Bronchial epithelial cell (primary cell): ENCODE measurements at places on chromosomes 4 and X. TPM values are rescaled to one million over a fixed set of nuclear protein-coding genes. Genes with fewer than 3 reads are reported as not detected.
A peak's percentile ranks its signal among the peaks of the same experiment; 100 is the strongest.

- DNase-seq = peak; percentile 94
Observed at GRCh38 chr4:119025916-119026661, 109.5 kb upstream of the MYOZ2 start.

DNA sequence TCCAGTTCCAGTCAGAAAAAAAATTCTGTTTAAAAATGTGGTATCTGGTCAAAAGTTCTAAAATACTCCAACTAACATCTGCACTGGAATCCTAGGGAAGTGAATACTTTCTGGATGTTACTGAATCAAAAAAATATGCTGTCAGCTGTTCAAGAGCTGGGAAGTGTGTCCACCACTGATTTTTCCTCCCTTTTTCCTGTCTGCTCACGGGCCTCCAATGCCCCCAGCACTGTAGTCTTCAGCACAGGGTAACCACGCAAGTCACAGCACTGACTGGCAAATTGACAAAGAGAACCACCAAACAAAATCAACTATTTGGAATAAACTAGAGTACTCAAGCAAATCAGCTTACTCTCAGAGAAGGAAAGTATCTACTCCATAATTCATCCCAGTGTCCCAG is 9.9 kb downstream of the VEGFC start:
- DNase-seq = no peak

- DNase-seq = no peak
Observed at GRCh38 chr4:171644430-171645057, 168.7 kb upstream of the GALNTL6 start.

DNA sequence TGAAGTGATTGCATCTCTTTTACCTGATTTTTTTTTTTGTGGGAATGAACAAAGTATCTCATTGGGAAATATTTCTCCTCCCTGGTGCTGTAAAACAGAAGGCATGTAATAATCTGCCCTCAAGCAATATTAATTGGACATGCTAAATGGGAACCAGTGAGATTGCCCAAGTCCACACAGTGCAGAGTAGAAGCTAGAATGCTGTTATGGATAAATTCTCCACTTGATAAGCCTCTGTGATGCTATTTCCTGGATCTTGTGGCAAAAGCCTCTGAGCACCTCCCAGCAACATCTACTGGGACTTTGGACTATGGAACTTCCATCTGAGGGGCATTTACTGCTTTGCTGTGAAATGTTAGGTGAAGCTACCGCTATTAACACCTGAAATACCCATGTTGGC is 46.9 kb upstream of the YTHDC1 start:
- peak; percentile 25 for DNase-seq

DNA sequence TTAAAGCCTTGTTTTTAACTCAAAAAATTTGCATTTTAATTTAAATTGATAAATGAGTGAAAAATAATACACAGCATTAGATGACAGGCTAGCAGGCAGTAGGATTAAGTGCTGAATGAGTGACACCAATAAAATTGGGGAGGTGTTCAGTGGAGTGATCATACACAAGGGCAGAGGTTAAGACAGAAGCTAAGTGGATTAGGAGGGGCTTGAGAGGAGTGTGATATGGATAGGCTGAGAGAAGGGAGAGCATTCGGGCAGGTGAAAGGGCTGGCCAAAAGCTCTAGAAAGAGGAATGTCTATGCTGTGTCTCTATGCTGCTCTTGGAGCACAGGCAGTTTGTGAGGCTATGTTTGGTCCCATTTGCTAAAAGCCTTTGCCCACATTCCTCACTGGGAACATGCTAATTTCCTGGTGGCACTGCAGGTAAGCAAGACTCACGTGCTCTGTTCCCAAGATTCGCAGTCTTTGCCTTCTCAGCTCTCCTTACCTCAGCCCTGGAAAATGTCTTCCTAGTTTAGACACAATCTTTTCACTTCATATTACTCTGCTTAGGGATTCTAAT is 52.8 kb upstream of the CCSER1 start:
- DNase-seq = no peak

GRCh38 chrX:129678614-129679195 is 23.9 kb upstream of the APLN start:
- no peak for DNase-seq

DNA sequence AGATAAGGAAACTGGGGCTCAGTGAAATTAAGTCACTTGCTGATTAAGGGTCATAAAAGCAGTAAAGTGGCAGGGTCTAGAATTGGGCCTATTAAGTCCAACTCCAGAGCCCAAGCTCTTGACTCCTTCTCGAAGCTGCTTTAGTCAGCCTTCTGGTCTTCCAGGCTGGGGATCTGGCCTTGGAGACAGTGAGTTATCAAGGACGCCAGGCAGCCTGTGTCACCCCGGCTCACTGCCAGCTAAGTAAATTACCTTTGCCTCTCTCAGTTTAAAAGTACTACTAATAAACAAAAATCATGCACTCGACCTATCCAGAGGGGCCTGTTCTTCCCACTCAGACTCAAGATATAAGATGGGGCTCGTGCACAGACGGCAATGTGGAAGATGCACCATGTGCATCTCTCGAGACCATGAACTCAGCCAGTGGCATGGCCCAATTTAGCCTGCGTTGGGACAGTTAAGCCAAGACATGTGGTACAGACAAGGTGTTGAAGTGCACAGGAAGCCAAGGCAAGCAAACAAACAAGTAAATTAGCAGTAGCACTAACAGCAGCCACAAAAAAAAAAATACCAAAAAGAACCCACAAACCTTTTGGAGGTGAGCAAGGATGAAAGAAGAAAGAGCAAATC is 62.0 kb upstream of the MAP3K15 start:
- DNase-seq = no peak

DNA sequence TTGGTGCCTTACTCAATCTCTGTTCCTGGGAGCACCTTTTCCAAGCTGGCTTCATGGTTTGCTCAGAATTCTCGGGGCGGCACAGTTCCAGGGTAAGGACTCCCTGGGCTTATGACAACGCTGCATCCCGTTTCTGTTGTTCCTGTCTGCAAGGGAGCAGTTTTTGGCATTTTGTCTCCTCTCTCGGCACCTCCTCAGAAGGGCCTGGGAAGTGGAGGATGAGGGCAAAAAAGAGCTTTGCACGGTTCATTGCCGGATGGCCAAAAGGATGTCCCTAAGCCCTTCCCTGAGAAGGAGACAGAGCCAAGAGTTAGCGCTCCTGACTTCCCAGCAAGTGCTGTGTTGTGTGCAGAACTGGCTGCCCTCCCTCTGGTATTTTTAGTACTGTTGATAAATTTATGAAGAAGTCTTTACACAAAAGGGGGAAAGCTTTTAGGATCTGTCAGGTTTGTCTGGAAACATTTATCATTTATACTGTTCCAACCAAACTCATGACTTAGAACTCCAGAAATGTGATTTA is 13.4 kb downstream of the SRD5A3 start:
- DNase-seq = no peak

DNA sequence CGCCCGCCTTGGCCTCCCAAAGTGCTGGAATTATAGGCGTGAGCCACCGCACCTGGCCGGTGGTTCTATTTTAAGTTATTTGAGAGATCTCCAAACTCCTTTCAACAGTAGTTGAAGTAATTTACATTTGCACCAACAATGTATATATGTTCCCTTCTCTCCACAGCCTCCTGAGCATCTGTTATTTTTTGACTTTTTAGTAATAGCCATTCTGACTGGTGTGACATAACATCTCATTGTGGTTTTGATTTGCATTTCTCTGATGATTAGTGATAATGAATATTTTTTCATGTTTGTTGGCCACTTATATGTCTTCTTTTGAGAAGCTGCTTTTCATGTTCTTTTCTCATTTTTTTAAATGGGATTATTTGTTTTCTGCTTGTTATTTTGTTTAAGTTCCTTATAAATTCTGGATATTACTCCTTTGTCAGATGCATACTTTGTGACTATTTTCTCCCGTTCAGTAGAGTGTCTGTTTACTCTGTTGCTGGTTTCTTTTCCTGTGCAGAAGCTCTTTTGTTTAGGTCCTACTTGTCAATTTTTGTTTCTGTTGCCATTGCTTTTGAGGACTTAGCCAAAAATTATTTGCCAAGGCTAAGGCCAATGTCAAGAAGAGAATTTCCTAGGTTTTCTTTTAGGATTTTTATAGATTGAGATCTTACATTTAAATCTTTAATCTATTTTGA is 213.2 kb downstream of the ARHGAP24 start:
- DNase-seq = no peak

DNA sequence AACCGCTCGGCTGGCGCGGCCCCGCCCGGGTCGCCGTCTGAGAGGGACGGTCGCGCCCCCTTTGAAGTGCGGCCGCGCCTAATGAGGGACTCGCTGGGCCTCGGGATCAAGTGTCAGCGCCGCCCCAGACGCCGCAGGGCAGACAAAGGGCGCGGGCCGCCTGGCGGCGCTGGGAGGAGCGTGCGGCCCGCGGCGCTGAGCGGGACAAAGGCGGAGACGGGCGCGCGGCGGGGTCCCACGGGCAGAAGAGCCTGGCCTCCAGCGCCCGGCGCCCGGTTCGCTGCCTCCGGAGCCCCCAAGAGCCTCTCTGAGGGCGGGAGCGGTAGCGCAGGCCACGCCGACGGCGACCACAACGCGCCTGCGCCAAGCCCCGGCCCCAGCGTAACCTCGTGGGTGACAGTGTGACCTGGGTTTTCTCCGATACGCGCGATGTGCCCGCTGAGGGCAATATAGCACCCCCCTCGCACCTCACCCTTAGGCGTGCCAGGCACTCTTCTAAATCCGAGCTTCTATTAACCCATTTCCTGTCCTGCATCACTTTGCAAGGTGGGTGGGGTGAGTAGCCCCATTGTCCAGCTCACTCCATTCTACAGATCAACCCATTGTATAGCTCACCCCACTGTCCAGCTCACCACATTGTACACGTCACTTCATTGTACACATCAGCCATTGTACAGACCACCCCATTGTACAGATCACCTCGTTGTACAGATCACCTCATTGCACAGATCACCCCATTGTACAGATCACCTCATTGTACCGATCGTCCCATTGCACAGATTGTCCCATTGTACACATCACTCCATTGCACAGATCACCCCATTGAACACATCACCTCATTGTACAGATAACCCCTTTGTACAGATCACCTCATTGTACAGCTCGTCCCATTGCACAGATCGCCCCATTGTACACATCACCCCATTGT is 33.7 kb upstream of the STX18 start:
- no peak for DNase-seq

DNA sequence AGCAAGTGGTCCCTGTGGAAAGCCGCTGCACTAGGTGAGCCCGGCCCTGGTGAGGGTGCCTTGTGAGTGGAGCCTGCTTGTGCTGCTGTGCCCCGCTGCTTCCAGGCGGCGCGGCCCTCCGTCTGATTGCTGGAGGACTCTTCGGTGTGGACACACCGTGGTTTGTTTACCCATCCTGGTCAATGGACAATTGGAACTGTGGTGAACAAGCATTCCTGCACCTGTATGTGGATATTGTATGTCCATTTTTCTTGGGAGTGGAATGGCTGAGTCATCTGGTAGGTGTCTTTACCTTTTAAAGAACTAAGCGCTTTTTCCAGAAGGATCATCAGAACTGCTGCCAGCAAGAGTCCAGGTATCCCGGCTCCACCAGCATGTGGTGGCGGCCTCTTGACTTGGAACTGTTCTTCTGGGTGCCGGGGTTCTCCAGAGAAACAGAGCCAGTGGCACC is 15.6 kb downstream of the MAEA start:
- no peak for DNase-seq

- DNase-seq = no peak
Observed at GRCh38 chr4:40401631-40402030, 66.5 kb downstream of the CHRNA9 start.

DNA sequence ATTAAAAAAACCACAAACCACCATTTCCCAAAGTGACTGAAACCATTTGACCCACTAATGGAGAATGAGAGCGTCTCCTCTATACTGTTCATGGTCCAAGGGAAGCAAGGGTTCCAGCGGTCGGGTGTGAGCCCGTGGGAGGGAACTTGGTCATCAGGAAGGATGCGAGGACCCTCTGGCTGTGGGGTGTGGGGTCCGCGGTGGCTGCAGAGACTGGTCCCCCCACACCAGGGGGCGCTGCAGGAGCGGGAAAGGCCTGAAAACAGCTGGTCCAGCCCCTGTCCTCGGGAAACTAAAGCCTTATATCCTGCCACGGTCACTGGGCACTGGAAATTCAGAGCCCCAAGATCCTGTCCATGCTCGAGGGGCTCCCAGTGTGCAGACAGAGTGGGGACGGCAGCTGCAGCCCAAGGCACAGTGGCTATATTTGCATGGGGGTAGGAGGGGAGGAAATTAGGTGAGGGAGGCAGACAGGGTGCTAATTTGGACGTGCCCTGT is 4.3 kb downstream of the BLOC1S4 start:
- DNase-seq = no peak

- no peak for DNase-seq
Observed at GRCh38 chrX:555725-556666, 74.6 kb upstream of the SHOX start.

- no peak for DNase-seq
Observed at GRCh38 chr4:61911313-61911756, 711.2 kb downstream of the ADGRL3 start.

- peak; percentile 35 for DNase-seq
Observed at GRCh38 chrX:109830704-109831206, 97.7 kb upstream of the ACSL4 start.

DNA sequence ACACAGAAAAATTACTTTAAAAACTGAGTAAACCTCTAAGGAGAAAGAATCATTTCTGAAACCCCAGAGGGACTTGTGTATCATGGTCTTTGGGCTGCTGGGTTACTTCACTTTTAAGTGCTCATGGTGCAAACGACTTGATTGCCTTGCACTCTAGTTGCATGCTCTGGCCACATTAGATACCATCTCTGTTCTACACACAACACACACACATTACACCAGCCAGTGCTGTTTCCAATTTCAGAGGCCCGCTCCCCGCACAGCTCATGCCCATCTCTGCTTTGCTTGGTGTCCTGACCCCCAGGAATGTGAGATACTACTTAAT is 2.1 kb downstream of the PPP3CA start:
- DNase-seq = peak; percentile 19

GRCh38 chr4:52665592-52665991 is 6.5 kb upstream of the USP46 start:
- peak; percentile 42 for DNase-seq

DNA sequence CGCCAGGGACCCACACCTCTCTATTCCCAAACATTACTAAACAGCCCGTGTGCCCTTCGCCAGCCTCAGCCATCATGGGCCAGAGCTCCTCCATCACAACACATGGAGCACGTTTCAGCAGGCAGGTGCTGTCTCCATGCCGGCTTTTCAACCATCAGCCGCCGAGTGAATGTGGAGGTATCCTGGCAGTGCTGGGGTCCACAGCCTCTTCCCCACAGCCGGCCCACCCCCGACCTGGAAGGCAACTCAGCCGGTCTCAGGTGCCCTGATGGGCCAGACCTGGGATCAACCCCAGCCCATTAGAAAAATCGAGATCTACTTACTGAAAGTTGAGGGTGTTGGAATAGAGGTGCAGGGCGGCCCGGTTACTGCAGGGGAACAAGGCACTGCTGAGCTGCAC is 3.1 kb downstream of the NAA10 start:
- DNase-seq = no peak

The EMCN gene
- not detected in 2 replicates for total RNA-seq

The BANK1 gene
- 0.26 TPM in 2 replicates for total RNA-seq

The CSN1S1 gene
- not detected in 2 replicates for total RNA-seq

The NAA11 gene
- not detected in 2 replicates for total RNA-seq

The REPS2 gene
- total RNA-seq = 0.38 and 0.79 TPM in 2 replicates

The NLGN3 gene
- total RNA-seq = under 0.01 TPM in 2 replicates
